ENCODE measurements at places on chromosomes 5 and 9. TPM values are rescaled to one million over a fixed set of nuclear protein-coding genes. Genes with fewer than 3 reads are reported as not detected.

Gene HRH2
- total RNA-seq: not detected

Gene PRRC1
- total RNA-seq: 10.2 TPM

Gene BASP1
- not detected for total RNA-seq

Gene NR5A1
- total RNA-seq: 0.54 TPM

Gene PDCD1LG2
- not detected for total RNA-seq

Gene CCDC192
- total RNA-seq: not detected

Gene SLC25A2
- not detected for total RNA-seq

Gene GOLPH3
- total RNA-seq: 90.4 TPM

Gene PCDH1
- 1.8 TPM for total RNA-seq

Gene PCDHGB1
- not detected for total RNA-seq

Gene SLC34A3
- not detected for total RNA-seq

Gene HSPB3
- total RNA-seq: not detected

Gene SMIM33
- not detected for total RNA-seq

Gene FBXW5
- total RNA-seq: 124 TPM

Gene TAF11L10
- total RNA-seq: not detected

Gene PCDHGB5
- not detected for total RNA-seq

Gene CDC14B
- 23.5 TPM for total RNA-seq

Gene TAF11L5
- not detected for total RNA-seq

Gene FOXI1
- not detected for total RNA-seq
